ENCODE measurements at places on chromosomes 11 and 22.

DNA sequence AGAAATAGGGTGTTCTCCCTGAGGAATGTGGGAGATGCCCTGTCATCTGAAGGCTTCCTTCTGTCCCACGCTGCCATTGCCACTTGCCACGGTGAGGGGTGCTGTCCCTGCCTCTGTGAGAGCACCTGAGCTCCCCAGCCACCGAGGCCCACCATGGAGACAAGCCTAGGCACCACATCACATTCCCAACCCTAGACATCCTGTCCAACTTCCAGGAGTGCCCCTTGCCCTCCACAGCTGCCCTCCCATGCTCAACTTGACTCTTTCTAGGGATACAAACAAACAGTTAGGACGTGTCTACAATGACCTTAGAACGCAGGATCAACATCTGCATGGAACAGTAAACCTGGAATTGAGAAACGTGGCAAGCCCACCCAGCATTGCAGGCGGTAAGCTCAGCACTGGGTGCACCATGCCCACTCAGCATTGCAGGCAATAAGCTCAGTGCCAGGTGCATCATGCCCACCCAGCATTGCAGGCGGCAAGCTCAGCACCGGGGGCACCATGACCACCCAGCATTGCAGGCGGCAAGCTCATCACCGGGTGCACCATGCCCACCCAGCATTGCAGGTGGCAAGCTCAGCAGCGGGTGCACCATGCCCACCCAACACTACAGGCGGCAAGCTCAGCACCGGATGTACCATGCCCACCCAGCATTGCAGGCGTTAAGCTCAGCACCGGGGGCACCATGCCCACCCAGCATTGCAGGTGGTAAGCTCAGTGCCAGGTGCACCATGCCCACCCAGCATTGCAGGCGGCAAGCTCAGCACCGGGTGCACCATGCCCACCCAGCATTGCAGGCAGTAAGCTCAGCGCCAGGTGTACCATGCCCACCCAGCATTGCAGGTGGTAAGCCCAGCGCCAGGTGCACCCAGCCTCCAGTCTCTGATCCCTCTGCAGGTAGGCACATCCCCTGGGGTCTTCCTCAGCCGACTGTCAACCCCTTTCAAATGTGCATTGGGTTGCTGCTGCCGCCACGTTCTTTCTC is 1463.9 kb downstream of the TBC1D22A start:
- DNase-seq, result no peak

GRCh38 chr22:17678817-17679385 is 40.3 kb downstream of the BCL2L13 start:
- DNase-seq, result no peak

DNA sequence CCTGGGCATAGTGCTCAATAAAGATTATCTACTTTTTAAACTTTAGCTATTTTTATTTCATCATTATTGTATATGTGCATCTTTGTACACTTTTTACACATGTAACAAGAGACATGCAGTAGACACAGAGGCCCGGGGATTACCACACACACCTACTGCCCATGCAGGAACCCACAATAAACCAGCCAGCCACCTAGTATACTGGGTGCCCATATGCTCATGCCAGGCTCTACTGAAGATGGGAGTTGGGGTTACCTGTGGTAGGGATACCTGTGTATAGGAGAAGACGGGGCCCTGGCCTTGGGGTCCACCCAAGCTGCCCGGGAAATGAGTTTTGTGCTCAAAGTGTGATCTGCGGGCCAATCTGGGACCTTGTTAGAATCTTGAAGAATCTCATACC is 31.2 kb upstream of the P2RY2 start:
- no peak for DNase-seq

GRCh38 chr11:118049771-118050170 is 27.1 kb upstream of the TMPRSS4 start:
- DNase-seq, result no peak
